GM12878 (cell line): ENCODE measurements at places on chromosomes 11 and 22. TPM values are rescaled to one million over a fixed set of nuclear protein-coding genes. Genes with fewer than 3 reads are reported as not detected.
A peak's percentile ranks its signal among the peaks of the same experiment; 100 is the strongest.

GRCh38 chr22:38874529-38875222 lies 2.7 kb upstream of the CBX6 start:
- H3K4me3 ChIP-seq = no peak overlapping the region
- peaks cover 3% of the 10 kb centered on the region for H3K36me3 ChIP-seq
- H3K4me1 ChIP-seq = peaks cover 20% of the 10 kb centered on the region
- H3K27me3 ChIP-seq = no peaks in the 10 kb centered on the region
- peak overlapping the region; percentile 1; the same call in 1 of the 2 replicates for H3K27ac ChIP-seq
- DNase-seq = no peak

DNA sequence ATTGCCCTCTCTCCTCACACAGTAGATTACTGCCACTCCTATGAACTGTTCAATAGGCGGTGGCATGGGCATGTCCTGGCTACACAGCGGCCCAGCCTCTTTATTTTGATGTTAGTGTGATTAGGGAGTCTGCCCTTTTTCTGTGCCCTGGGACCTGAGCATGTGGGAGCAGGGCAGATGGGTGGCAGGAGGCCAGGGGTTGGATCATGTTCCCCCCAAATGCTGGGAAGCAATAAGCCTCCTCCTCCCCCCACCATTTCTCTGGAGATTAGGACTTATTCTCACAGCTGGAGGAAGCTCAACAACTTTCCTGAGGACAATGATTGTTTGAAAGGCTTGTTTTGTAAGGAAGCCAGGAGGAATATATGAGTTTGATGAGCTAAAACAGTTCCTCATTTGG lies 848 bp downstream of the HEPN1 start:
- no peaks in the 10 kb centered on the region for H3K4me1 ChIP-seq
- no peak overlapping the region for H3K4me3 ChIP-seq
- H3K27ac ChIP-seq = no peak overlapping the region
- H3K27me3 ChIP-seq = no peaks in the 10 kb centered on the region
- no peaks in the 10 kb centered on the region for H3K36me3 ChIP-seq
- no peak for DNase-seq

DNA sequence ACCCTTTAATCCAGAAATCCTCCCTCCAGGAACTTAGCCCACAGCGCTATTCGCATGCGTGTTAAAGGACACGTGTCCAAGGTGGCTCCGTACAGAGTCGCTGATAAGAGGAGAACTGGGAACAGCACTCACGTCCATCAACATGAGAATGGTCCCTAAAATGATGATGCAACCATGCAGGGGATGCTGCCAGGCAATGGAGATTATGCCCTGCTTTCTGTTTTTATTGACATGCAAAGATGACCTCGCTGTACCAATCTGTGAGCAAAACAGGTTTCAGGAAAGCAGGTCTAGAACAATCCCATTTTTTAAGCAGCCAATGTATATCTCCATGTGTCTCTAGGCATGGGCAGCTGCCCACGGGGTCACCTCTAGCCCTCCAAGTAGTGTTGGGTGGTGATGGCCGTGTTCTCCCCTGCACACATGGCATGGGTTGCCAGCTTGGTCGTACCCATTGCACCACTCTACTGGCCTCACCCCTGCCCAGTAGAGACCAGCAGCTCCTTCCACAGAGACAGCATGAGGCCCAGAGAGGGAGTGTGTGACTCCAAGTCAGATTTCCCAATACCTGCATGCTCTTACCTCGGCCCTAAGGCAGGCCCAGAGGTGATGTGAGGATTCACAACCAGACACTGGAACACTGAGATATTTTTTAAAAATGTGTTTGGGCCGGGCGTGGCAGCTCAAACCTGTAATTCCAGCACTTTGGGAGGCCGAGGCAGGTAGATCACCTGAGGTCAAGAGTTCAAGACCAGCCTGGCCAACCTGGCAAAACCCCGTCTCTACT lies 68.3 kb upstream of the LINC01488 start:
- H3K4me3 ChIP-seq = no peak overlapping the region
- H3K27ac ChIP-seq = no peak overlapping the region
- peaks cover 4% of the 10 kb centered on the region for H3K27me3 ChIP-seq
- H3K36me3 ChIP-seq = no peaks in the 10 kb centered on the region
- no peaks in the 10 kb centered on the region for H3K4me1 ChIP-seq
- no peak for DNase-seq

The IGLL1 gene
- total RNA-seq = not detected in 2 replicates

The PHLDA2 gene
- total RNA-seq = 0.27 and 0.49 TPM in 2 replicates

The YPEL4 gene
- total RNA-seq = 0.13 TPM in 1 of 2 replicates, not detected in the other

The CSNK2A3 gene
- total RNA-seq = 0.29 and 0.95 TPM in 2 replicates

DNA sequence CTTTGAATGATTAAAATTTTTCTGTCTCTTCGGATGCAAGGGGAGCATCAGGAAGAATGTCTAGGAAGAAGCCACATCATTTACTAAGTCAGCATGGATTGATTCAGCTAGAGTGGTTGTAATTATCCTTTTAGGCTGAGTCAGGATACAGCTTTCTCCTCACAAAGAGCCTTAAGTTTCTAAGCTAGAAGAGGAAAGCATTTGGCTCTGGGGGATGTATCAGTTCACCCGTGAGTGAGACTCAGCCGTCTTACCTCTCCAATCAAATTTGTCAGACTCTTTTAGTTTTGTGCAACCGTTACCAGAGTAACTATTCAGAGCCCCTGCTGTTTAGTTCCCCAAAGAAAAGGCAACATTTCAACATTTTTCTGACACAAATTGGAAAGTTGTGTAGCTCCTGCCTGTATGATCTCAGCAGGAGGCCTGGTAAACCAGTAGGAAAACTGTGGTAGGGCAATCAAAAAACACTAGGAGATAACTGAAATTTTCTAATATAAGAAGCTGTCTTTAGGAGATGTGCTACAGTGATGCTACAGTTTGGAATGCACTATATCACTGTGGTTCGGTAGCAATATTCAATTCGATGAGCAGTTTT lies 432.4 kb upstream of the LUZP2 start:
- no peaks in the 10 kb centered on the region for H3K4me1 ChIP-seq
- no peaks in the 10 kb centered on the region for H3K27me3 ChIP-seq
- DNase-seq = no peak

DNA sequence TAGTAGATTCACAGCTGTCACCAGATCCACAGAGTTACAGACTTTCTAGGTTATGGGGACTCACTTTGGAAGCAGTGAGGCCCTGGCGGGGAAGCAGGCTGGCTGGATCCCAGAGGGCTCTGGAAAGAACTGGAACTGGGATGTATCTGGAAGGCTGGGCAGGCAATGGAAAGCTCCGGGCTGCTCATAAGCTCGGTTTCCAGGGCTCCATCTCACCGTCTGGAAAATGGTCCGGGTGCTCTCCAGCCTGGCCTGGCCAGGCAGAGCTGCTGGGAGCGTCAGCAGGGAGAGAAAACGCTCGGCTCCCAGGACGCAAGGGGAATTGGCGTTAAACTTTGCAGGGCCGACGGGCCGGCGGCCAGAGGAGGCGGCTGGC lies 335 bp upstream of the SEZ6L start:
- H3K27ac ChIP-seq = no peak overlapping the region
- H3K27me3 ChIP-seq = peaks cover 11% of the 10 kb centered on the region
- DNase-seq = no peak

The RAB6A gene
- total RNA-seq = 41.7 and 47.4 TPM in 2 replicates

DNA sequence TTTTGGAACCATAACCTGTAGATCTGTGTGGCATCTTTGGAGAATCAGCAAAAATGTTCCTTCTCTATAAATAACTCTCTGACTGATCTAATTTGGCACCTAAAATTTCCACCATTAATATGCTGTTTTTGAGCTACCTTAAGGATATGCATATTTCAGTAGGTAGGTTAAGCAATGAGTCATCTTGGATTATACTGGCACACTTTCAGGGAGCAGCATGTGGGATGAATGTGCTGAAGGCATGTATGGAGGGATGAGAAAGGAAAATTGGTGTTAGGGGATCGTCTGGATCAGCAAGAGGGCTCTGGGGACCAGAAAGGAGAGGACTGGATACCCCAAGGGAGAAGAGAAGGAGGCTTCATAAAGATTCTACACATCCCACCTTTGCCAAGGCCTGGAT lies 44.6 kb upstream of the ELF5 start:
- no peak overlapping the region for H3K4me3 ChIP-seq
- H3K4me1 ChIP-seq = no peaks in the 10 kb centered on the region

GRCh38 chr11:83285151-83285770 lies 906 bp downstream of the CCDC90B start:
- H3K4me3 ChIP-seq = peak overlapping the region; percentile 78
- no peaks in the 10 kb centered on the region for H3K36me3 ChIP-seq
- peak overlapping the region; percentile 96 for H3K27ac ChIP-seq
- H3K4me1 ChIP-seq = peaks cover 21% of the 10 kb centered on the region
- no peaks in the 10 kb centered on the region for H3K27me3 ChIP-seq
- no peak for DNase-seq

- no peak overlapping the region for H3K27ac ChIP-seq
- no peaks in the 10 kb centered on the region; the same call in 1 of the 2 replicates for H3K27me3 ChIP-seq
- H3K4me3 ChIP-seq = no peak overlapping the region
- no peaks in the 10 kb centered on the region for H3K36me3 ChIP-seq
- DNase-seq = no peak
Observed at GRCh38 chr11:2643746-2644145, 56.0 kb downstream of the KCNQ1OT1 start.

GRCh38 chr11:16155448-16155847 lies 200.9 kb downstream of the SOX6 start:
- H3K36me3 ChIP-seq = no peaks in the 10 kb centered on the region
- no peak overlapping the region for H3K4me3 ChIP-seq
- H3K4me1 ChIP-seq = no peaks in the 10 kb centered on the region
- H3K27ac ChIP-seq = no peak overlapping the region
- no peaks in the 10 kb centered on the region for H3K27me3 ChIP-seq

The NRGN gene
- total RNA-seq = 2.7 and 3.2 TPM in 2 replicates

- no peak overlapping the region for H3K27ac ChIP-seq
- H3K4me1 ChIP-seq = no peaks in the 10 kb centered on the region
- DNase-seq = no peak
- H3K36me3 ChIP-seq = no peaks in the 10 kb centered on the region
- H3K4me3 ChIP-seq = no peak overlapping the region
- 0 out of 2 replicates have a peak, but pooled peaks cover 2% of the 10 kb centered on the region for H3K27me3 ChIP-seq
Observed at GRCh38 chr22:26095256-26095956, 73.9 kb upstream of the SEZ6L start.

- H3K4me1 ChIP-seq = no peaks in the 10 kb centered on the region
- no peaks in the 10 kb centered on the region; the same call in 1 of the 2 replicates for H3K27me3 ChIP-seq
- H3K36me3 ChIP-seq = no peaks in the 10 kb centered on the region
- no peak for DNase-seq
- H3K4me3 ChIP-seq = no peak overlapping the region
Observed at GRCh38 chr11:126833065-126833464, 167.5 kb downstream of the KIRREL3 start.

GRCh38 chr11:27411328-27411727 lies 48.3 kb upstream of the CCDC34 start:
- no peak overlapping the region for H3K27ac ChIP-seq
- no peak overlapping the region for H3K4me3 ChIP-seq
- H3K27me3 ChIP-seq = no peaks in the 10 kb centered on the region

- peaks cover 19% of the 10 kb centered on the region; the same call in 1 of the 2 replicates for H3K36me3 ChIP-seq
- peaks cover 24% of the 10 kb centered on the region for H3K4me1 ChIP-seq
- H3K27ac ChIP-seq = no peak overlapping the region
- H3K27me3 ChIP-seq = no peaks in the 10 kb centered on the region
- no peak for DNase-seq
Observed at GRCh38 chr11:33721426-33721825, 14.8 kb downstream of the CD59 start.

DNA sequence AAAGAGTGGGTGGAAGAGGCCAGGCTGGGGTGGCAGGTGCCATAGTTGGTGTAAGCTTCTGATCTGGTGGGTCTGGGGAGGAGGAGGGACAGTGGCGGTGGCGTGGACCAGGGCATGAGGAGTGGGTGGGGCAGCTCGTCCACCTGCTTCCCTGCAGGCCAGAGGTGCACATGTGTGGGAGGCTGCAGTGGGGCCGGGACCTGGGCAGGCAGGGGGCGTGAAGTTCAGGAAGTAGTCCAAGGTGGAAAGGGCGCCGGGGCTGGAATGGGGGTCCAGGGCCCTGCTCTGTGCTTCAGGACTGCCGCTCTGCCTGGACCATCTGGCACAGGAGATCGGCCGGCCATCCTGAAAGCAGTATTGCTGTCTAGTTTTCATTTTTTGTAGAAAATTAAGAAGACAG lies 15.9 kb downstream of the RIBC2 start:
- no peaks in the 10 kb centered on the region for H3K4me1 ChIP-seq
- DNase-seq = no peak

The HBE1 gene
- total RNA-seq = 0.82 and 2.7 TPM in 2 replicates

DNA sequence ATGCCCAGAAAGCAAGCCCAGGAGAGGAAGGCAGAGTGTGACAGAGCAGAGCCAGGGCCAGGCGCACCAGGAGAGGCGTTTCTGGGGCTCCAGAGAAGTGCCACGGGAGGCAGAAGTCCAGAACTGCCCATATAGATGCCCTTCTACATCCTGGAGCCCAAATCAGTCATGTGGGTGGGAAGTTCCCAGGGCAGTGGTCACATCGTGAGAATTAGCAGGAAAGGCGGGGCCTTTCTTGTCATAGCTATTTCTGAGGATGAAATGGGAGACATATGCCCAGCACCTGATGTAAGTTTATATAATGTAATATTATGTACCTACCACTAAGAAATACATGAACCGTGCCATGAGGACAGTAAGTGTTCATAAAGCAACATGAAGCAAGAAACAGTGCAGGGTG lies 13.1 kb downstream of the ZDHHC24 start:
- H3K27me3 ChIP-seq = no peaks in the 10 kb centered on the region
- no peak for DNase-seq
- no peak overlapping the region for H3K27ac ChIP-seq
- no peaks in the 10 kb centered on the region for H3K4me1 ChIP-seq
- no peak overlapping the region for H3K4me3 ChIP-seq

GRCh38 chr11:95359341-95359663 lies 128.3 kb upstream of the SESN3 start:
- no peaks in the 10 kb centered on the region for H3K4me1 ChIP-seq
- no peak for DNase-seq
- no peak overlapping the region for H3K4me3 ChIP-seq
- no peak overlapping the region for H3K27ac ChIP-seq

GRCh38 chr22:34943830-34944229 lies 122.1 kb upstream of the ISX start:
- H3K36me3 ChIP-seq = no peaks in the 10 kb centered on the region
- no peak overlapping the region for H3K4me3 ChIP-seq
- no peak for DNase-seq
- H3K27me3 ChIP-seq = no peaks in the 10 kb centered on the region
- no peak overlapping the region for H3K27ac ChIP-seq
- no peaks in the 10 kb centered on the region for H3K4me1 ChIP-seq

The DTX4 gene
- 25.8 and 27.9 TPM in 2 replicates for total RNA-seq

GRCh38 chr11:125305345-125305744 lies 140.8 kb downstream of the PKNOX2 start:
- no peak for DNase-seq
- H3K27ac ChIP-seq = no peak overlapping the region
- H3K4me1 ChIP-seq = no peaks in the 10 kb centered on the region; the same call in 1 of the 2 replicates
- H3K4me3 ChIP-seq = no peak overlapping the region

- peaks cover 3% of the 10 kb centered on the region for H3K36me3 ChIP-seq
- no peak for DNase-seq
- peak overlapping the region; percentile 91 for H3K27ac ChIP-seq
- peak overlapping the region; percentile 95 for H3K4me3 ChIP-seq
- no peaks in the 10 kb centered on the region; the same call in 1 of the 2 replicates for H3K4me1 ChIP-seq
Observed at GRCh38 chr11:18527512-18527911, 770 bp upstream of the TSG101 start.

- H3K36me3 ChIP-seq = no peaks in the 10 kb centered on the region
- no peak overlapping the region for H3K27ac ChIP-seq
- peaks cover 2% of the 10 kb centered on the region for H3K27me3 ChIP-seq
- no peak for DNase-seq
Observed at GRCh38 chr11:45692808-45693453, 27.5 kb upstream of the CHST1 start.
